ENCODE measurements at places on chromosomes 3 and 15. TPM values are rescaled to one million over a fixed set of nuclear protein-coding genes. Genes with fewer than 3 reads are reported as not detected.

GRCh38 chr3:196821806-196822355 is 45.8 kb upstream of the SENP5 start:
- DNase-seq: no peak

DNA sequence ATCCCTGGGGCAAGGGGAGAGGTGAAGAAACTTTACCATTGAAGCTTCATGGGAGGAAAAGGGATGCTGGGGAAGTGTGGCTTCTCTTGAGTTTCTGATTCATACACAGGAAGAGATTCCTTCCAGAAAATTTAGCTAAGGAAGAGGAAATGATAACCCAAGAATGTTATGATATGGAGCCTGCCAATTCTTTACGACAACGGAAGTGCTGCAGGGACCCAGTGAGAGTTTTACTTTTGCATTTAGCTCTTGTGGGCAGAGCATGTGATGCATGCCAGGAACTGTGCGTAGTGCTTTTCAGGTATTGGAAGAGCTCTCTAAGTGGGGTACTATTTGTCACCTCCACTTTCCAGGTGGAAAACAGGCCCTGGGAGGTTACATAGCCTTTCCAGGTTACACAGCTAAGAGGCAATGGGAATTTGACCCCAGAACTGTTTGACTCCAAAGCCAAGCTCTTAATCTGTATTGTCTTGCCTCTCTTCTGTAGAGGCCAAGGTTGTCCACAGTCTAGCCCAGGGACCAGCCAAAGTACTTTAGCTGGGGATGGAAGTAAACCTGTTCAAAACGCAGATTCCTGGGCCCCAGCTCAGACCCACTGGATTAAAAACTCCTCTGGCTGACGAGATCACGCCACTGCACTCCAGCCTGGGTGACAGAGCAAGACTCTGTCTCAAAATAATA is 23.0 kb downstream of the CMTM7 start:
- DNase-seq: no peak

DNA sequence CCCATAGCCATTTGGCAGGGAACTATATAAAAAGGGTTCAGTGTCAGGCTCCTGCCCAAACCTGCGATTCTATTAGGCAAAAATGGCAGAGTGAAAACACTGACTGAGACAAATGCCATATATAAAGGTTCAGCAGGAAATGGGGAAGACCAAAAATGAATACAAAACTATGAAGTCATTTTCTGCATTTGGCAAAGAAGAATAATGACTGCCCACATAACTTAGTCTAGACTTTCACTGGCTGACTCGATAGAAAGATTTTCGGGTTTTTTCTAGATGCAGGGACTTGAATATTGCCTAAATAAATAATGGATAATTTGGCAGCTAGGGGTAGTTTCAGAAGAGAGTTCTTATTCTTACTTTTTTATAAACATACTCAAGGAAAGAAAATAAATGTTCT is 178.0 kb downstream of the TPRG1 start:
- DNase-seq: no peak

- no peak for DNase-seq
Measured at GRCh38 chr3:129281726-129282125, 3.1 kb downstream of the HMCES start.

- DNase-seq: no peak
Measured at GRCh38 chr3:118505784-118506183, 528.9 kb downstream of the IGSF11 start.

DNA sequence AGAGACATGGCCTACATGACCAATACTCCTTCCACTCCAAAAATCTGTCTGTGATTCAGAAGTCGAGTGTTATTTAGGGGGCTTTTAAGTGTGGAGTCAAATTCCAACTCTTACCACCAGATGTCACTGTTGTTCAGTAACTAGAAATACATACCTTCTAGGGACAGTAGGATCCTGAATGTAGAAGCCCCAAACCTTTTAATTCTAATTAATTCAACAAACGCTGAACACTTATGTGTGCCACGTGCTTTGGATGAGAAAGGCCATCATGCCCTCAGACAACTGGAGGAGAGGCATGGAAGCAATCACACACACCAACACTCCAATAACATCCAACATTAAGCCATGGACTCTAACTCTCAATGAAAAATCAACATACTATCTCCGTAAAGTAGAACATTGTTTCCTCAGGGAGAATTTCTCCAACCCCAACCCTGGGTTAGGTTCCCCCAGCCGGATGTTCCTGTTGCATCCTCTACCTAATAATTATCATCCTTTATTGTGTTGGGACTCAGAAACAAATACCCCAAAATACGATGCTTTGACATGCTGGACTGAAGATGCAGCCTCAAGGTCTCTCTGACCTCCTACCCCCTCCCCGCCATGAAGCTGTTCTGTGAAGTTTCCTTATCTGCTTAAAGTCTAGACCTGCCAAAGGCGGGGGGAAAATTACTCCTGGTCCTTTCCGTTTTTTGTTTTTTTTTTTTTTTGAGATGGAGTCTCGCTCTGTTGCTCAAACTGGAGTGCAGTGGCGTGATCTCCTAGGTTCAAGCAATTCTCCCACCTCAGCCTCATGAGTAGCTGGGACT is 8.0 kb upstream of the CCDC13 start:
- DNase-seq: no peak

SLCO2A1 gene
- total RNA-seq: 57.7 TPM

GOLGA6D gene
- not detected for total RNA-seq

CHRNA3 gene
- 4.2 TPM for total RNA-seq

WDR93 gene
- not detected for total RNA-seq

All from left colon (tissue), 2 donors.